ENCODE measurements at places on chromosomes 5 and 9.
A peak's percentile ranks its signal among the peaks of the same experiment; 100 is the strongest.

GRCh38 chr9:13388157-13388556 is 108.7 kb upstream of the MPDZ start:
- no peak for DNase-seq

GRCh38 chr9:127136880-127137639 is 14.6 kb upstream of the ANGPTL2 start:
- DNase-seq, result no peak

- no peak for DNase-seq
These were observed 54.6 kb downstream of the SUB1 start for GRCh38 chr5:32639943-32640342.

GRCh38 chr9:135155396-135155795 is 67.9 kb downstream of the OLFM1 start:
- no peak for DNase-seq

DNA sequence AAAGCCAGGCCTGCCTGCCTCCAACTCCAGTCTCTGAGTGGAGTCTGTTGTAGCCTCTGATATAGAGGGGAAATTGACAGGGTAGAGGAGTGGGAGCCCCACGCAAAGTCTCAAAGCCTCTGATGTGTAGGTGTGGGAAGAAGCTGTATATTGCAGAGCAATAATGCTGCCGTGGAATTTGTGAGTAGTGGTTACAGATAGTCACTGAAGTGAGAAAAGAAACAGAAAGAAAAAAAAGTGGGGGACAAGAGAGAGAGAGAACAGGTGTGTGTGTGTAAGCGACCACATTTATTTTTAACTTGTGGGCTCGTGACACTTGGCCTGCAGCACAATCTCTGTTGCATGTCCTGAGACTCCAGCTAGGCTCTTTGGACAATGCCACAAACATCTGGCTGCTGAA is 227.8 kb downstream of the NSG2 start:
- DNase-seq, result no peak

GRCh38 chr9:27818348-27818747 is 245.1 kb upstream of the C9orf72 start:
- no peak for DNase-seq

DNA sequence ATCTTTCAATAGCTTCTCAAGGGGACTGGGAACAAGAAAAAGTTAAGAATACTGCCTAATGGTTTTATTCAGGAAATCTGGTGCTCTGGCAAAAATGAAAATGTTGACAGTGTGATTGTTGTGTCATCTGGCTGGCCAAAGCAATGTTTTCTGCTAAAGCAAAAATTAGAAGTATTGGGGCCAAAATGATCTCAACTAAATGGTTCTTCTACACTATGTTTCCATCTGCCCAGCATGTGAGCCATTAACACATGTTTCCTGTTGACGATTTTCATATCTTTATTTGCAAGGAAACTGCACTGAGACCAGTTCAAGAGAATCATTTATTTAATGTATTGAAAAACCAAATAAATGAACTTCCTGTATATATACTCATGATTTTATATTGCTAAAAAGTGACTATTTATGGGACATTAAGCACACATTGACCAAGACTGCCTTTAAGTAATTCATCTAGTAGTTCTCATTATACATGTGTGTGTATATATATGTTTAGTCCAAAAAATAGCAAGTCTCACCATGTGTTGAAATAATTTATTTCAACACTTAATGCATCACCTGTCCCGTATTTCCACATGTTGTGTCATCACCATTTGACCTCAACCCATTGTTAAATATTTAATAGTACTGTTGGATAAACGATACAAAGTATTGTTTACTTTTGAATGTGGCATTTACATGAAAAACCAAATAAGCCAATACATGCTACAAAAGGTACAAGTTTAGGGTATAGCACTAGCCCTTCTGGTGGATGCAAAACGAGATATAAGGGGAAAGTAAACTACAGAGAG is 7.5 kb upstream of the FST start:
- DNase-seq, result no peak

- peak; percentile 21 for DNase-seq
These were observed 28.1 kb downstream of the NTRK2 start for GRCh38 chr9:84697509-84698114.

GRCh38 chr5:171783051-171783450 is 2.6 kb upstream of the SMIM23 start:
- DNase-seq, result no peak

DNA sequence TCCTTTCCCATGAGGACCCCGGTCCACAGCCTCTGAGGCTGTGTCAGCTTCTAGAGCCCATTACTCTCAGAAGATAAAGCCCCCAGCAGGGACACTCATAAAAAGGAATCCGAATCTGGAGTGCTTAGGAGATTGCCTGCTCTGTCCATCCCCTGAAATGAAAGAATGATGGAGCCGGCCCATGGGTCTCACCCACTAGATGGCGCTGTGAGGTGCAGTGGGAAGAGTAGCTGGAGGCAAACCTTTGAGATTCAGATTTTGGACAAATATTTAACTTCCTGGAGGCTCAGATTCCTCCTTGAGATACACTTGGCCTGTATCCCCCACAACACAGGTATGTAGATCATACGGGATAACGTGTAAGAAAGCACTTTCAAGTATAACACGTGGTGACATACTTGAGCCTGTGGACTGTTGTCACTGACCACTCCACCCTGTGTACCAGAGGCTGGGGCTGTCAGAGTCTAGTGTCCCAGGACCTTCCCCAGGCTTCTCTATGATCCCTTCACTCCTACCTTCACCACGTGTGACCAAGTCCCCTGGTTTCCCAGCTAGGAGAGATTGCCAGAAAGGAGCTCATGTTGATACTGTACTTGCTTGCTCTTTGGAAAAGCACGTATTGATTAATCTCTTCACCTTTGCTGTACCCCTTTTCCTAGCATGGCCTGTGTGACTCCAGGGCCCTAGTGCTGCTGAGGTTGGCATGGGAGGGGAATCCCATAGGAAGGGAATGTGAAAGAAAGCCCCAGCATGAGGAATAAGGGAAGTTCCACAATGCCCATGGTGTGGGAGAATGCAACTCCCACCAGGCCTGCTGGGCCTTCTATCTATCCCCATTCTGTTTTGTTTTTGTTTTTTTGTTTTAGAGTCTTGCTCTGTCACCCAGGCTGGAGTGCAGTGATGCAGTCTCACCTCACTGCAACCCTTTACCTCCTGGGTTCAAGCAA is 32.1 kb downstream of the TRMO start:
- DNase-seq, result peak; percentile 73

- no peak for DNase-seq
These were observed 49.6 kb downstream of the NSUN2 start for GRCh38 chr5:6583049-6583880.

GRCh38 chr9:120942186-120943001 is 15.8 kb upstream of the TRAF1 start:
- no peak for DNase-seq

DNA sequence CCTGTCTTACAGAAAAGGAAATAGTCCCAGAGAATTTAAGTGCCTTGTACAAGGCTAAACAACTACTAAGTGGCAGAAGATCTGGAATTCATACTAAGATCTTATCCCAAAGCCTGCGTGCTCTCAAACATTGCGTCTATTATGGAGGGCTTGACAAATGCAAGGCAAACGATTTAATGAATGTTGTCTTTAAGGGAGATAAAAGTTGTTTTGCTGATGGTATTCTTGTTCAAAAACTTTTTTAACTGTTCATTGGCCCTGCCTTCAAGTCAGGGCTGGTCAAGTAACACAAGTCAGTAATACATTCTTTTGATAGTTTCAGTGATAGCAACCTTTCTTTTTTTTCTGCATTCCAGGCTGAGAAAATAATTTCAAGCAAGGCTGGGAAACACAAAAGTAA is 1.7 kb upstream of the SLC38A9 start:
- no peak for DNase-seq

DNA sequence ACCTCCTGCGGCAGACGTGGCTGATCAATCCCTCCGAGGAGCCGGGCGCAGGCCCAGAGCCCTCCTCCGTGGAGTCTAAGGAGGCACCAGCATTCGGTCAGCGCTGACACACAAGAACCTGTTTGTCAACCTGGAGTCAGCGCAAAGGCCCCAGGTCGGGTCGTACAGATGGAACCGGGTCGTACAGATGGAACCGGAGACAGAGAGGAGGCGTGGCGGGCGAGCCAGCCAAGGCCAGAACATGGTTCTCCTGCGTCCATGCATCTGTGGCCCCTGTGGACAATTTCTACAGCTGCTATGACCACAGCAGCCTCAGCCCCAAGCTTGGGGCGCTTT is 125.1 kb upstream of the SARDH start:
- no peak for DNase-seq

GRCh38 chr5:74107899-74108298 is 481.9 kb downstream of the ARHGEF28 start:
- DNase-seq, result no peak

DNA sequence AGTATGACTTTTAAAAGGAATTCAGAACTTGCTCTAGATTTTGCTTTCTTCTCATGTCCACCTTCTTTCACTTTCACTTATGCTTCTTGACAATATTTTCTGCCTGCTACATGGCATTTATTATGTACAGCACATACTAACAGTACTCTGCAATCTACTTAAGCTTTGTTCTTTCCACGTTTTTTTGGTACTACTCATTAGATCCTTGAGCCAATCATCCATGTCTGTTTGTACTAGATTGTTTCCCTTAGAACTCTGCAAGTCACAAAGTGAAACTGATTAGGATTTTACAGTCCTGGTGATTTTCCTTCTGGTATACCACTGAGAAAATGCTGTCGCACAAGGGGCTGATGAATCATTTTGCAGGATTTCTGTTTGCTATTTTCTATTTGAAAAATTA is 78.3 kb downstream of the PARP8 start:
- no peak for DNase-seq

DNA sequence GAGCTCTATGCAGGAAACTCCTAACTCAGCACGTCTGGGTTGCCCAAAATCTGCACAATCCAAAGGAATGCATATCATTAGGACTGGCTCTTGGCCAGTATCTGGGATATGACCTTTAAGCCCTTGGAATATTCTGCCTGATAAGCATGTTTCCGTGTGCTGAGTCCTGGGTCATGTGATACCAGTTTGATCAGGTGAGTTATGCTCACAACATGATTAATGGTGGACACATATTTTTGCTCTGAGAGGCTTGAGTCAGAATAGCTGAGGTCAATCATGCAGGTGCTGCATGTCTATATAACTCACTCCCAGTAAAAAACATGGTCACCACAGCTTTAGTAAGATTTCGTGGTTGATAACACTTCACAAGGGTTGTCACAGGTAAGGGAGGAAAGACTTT is 408.8 kb downstream of the YTHDC2 start:
- no peak for DNase-seq

DNA sequence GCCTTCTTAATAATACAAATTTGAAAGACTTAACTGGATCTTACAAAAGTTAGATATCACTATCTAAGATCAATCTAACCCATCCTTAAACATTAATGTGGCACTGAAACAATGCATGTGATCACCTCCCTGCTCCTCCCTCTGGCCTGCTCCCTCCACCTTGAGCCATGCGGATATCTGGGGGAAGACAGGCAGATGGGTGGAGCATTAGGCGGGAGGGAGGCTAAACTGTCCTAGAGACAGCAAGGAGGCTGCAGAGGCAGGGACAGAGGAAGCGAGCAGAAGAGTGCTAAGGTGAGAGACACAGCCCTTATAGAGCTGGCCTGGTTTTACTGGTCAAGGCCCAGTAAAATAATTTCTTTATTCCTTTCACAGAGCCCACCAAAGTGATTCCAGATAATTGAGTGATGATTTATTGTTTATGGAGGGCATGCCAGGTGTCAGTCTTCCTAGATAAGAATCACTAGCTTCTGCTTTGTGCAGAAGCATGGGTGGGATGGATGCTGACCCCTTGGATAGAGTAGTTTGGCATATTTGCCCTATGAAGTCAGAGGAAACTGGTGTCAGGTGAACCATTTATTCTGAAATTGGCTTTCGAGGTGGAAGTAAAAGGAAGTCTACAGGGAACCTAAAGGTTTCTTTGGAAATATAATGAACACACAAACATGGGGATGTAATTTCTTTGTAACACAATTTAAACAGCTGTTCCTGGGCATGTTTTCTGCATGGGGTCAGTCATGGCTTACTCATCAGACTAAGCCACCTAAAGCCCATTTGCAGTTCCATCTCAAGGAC is 188.3 kb downstream of the GNAQ start:
- DNase-seq, result no peak

GRCh38 chr9:80775530-80775929 is 913.8 kb downstream of the TLE1 start:
- no peak for DNase-seq

- DNase-seq, result no peak
These were observed 57.7 kb upstream of the RNU6ATAC start for GRCh38 chr9:134222018-134222573.

DNA sequence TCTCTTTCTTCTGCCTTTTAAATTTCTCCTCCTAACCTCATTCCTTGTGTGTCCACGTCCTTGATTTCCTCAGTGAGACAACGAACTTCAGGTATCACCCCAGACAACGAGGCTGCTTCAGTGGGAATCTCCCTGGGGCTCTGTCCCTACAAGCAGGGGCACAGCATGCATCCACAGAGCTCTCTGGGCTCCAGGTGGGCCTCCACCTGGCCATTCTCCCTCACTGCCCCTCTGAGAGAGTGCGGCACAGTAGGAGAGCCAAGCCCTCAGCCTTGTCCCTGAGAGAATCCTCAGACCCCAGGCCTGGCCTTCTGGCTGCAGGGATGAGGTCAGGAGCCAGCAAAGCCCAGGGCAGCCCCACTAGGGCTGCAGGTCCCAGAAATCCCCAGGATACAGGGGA is 105.3 kb downstream of the LHFPL2 start:
- no peak for DNase-seq

- DNase-seq, result no peak
These were observed 65.6 kb downstream of the HOMER1 start for GRCh38 chr5:79448336-79448735.

DNA sequence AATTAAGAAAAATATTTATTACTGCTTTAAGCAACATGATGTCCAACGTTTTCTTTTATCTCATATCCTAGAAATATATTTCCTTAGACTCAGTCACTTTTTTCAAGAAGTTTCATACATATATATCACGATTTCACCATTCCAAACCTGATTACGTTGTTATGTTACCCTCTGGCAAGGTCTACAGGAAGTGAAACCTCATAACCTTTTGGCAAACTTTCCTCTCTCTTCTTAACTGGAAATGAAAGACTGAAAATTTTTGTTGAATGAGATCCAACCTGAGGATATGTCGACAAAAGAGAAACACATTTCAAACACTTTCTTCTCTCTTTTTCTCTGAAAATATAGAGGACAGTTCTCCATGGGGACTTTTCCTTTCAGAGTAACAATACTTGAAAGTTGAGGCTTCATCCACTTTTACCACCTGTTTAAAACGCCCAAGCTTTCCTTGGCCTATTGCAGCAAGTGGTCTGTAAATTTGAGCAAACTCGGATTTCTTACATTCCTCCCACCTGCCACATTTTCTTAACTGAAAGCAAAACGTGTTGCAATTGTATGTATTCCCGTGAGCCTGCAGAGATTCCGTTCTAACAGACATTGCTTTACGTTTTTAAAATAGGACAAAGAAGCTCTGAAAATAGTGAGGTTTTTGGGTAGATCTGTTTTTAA is 298.1 kb downstream of the CETN3 start:
- DNase-seq, result no peak

Data from T-helper 9 cell (primary cell).